ENCODE measurements at places on chromosomes 3 and 15. TPM values are rescaled to one million over a fixed set of nuclear protein-coding genes. Genes with fewer than 3 reads are reported as not detected.

- DNase-seq: no peak
Measured at GRCh38 chr3:112873632-112874031, 27.0 kb upstream of the CD200R1L start.

- DNase-seq: no peak
Measured at GRCh38 chr15:37019479-37020433, 80.6 kb downstream of the MEIS2 start.

DNA sequence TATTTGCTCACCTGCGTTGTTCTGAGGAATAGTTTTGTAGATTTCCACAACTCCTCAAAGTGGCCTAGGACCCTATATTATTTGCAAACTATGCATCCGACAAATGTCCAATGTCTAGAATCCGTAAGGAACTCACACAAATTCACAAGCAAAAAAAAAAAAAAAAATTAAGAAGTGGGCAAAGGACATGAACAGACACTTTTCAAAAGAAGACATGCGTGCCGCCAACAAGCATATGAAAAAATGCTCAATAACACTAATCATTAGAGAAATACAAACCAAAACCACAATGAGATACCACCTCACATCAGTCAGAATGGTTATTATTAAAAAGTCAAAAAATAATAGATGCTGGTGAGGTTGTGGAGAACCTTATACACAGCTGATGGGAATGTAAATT, 398.5 kb upstream of the PROK2 start:
- DNase-seq: no peak

DNA sequence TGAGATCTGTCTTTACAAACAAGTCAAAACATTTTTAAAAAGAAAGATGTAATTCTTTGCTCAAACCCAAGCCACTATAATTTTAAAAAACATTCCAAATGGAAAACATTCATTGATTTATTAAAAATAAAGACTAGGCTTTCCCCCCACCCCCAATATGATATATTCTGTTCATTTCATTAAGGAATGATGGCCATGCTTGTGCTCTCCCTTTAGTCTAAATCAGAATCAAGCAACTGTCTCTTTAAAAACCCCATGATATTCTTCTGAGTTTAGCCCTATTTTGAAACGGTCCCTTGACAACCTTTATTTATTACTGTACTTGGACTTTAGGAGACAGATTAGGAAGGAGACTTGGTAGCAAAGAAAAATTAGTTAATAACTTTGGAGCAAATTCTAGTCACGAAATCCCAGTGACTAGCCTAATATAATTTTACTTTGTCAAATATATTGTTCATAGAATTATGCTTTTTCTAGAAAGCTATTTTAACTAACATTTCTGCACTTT, 38.4 kb downstream of the TSC22D2 start:
- no peak for DNase-seq

- no peak for DNase-seq
Measured at GRCh38 chr3:132405609-132406299, 11.5 kb upstream of the DNAJC13 start.

GRCh38 chr15:70385711-70386110, 288.0 kb upstream of the TLE3 start:
- no peak for DNase-seq

- DNase-seq: no peak
Measured at GRCh38 chr3:123518892-123519485, 65.9 kb downstream of the HACD2 start.

DNA sequence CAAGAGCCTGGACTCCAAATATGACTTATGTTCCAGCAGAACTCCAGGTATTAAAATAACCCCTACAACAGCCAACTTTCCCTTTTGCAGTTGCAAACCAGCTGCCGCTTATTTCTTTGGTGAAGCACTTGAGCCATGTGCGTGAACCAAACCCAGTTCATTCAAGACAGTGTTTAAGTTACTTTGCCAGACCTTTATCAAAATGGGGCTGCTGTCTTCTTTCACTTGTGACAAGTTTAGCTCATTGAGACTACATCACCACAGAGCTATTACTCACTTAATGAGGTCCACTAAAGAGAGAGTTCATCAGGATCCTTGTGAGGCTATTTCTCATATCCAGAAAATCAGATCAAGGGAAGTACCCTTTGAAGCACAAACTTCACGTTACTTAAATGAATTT, 2.4 kb upstream of the XRN1 start:
- no peak for DNase-seq

Gene P3H2
- total RNA-seq: 5.9 TPM

Gene GRM2
- total RNA-seq: 0.05 TPM

Gene SCAMP5
- total RNA-seq: 2.3 TPM

Gene HESX1
- total RNA-seq: 2.0 TPM

Gene MESP2
- 0.19 TPM for total RNA-seq

All from thymus (tissue), 14 donors.